Activated CD4-positive, alpha-beta T cell treated with anti-CD3 and anti-CD28 coated beads, Interleukin-10, Interleukin-2, amounts not matched to agents 100 ng/mL and 50 ng/mL, durations not matched to agents 16 hours and 8 hours (primary cell): ENCODE measurements at places on chromosomes 16 and 17.

DNA sequence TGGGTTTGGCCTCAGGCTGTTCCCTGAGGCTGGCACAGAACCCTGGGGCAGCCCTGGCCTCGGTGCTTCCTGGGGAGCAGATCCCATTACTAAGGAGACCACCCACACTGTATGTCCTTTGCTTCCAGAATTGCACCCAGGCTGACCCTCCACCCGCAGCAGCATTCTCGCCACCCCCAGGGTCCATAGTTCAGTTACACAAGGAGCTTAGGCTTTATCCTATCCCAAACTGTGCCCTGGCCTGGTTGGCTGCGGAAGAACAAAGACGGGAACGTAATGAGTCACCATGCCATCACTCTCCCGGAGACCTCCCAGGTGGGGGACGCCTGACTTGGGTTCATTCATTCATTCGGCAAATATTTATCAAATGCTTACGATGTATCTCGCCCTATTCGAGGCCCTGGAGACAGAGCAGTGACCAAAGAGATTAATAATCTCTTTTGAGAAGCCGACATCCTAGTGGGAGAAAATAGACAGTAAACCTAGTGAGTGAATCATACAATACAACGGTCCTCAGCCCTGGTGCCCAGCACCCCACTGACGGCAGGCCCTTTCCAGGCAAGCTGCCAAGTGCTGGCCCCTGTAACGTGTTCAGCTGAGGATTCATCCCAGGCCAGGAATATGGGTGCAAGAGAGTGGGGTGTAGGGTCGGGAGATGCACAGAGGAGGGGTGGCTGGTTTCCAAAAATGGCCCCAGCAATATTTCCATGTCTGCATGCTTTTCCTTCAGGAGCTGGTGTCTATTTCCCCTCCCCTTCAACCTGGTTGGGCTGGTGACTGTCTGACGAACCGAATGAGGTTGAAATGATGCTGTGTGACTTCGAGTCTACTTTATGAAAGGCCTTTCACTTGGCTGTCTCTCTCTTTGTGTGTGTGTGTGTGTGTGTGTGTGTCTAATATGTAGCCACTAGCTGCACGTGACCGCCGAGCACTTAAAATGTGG, 134.2 kb downstream of the MGAT5B start:
- no peak for DNase-seq

GRCh38 chr17:20280051-20280450, 187.3 kb downstream of the LGALS9B start:
- no peak for DNase-seq

DNA sequence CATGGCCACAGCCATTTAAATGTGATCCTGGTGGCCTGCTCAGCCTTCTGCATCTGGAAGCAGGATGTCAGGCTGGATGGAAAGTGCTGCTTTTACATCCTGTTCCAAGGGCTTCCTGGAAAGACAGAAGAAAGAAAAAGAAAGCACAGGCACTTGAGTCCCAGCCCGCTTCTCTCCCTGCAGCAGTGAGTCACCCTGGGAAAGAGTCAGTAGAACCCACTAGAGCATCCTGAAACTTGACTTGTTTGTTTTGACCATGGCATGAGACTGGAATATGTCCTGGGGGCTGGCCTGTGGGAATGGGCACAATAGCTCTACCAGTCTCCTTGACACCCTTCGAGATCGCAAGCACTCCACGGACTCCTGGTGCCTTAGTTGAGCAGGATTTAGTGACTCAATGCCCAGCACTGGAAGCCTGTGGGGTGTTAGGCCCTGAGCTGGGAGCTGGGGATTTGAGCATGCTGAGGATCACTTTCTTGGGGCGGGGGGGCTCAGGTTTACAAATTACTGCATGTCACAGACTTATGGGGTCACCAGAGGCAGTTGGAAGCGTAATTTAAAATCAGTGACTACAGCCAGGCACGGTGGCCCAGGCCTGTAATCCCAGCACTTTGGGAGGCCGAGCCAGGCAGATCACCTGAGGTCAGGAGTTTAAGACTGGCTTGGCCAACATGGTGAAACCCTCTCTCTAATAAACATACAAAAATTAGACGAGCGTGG, 22.1 kb upstream of the GNA13 start:
- DNase-seq, result no peak

DNA sequence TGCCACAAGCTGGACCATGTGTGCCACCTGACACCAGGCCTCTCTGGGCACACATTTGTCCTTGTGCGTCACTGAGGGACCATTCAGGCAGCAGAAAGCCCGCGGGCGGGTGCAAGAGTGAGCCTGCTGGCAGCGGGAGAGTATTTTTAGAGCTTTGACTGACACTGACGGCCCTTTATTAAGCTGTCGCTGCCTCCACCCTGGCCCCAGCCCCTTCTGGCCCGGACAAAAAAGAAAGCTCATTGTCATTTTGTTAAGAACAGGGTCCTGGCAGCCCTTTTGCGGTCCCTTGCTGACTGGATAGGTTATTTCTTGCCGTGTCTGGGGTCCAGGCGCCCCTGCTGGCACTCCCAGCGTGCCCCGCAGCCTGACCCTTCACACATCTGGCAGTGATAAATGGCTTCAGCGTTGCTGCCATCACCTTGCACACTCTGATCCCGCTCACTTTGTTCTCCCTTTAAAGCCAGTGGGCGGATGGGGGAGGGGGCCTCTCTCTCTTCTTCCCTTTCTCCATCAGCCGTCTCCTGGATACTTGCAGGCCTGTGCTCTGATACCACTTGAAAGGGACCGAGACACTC, 78.4 kb upstream of the NKD1 start:
- DNase-seq, result no peak

- DNase-seq, result no peak
These were observed 16.7 kb upstream of the TANGO6 start for GRCh38 chr16:68826652-68827051.

DNA sequence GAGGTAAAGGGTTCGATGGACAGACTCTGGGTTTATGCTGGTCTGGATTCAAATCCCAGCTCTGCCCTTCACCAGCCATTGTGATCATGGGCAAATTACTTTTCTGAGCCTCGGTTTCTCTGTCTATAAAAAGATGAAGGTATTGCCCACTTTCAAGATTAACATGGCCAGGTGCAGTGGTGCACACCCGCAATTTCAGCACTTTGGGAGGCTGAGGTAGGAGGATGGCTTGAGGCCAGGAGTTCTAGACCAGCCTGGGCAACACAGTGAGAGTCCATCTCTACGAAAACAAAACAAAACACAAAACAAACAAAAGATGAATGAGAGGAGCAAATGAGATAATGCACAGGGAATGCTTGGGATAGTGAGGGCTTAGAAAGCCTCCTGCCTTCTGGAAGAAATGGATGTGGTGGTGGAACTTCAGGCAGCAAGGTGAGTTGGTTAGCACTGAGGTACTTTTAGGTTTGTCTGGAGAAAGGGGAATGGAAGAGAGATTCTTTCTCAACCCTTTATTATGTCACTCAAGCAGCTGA, 8.5 kb downstream of the ADGRG3 start:
- DNase-seq, result no peak

DNA sequence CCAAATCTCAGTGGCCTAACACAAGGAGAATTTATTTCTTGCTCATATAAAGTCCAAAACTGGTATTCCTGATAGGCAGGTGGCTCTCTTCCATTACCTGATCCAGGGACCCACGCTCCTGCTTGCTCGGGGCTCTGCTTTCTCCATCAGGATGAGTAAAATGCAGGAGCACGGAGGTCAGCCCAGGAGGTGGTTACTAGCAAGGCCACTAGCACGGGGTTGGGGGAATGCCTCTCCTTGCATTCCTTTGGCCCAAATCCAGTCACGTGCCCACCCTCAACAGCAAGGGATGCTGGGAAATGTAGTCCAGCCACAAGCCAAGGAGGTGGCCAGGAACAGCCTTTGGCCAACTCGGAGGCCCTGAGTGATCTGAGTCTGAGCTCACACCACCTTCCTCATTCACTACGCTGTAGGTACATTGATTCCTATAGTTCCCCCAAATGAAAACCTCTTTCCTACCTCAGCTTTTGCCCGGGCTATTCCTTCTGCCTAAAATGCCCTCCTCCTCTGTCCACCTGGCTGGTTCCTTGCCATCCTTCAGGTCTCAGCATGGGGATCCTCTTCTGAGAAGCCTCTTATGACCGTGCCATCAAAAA, 38.3 kb upstream of the HAPSTR1 start:
- peak; percentile 53 for DNase-seq

DNA sequence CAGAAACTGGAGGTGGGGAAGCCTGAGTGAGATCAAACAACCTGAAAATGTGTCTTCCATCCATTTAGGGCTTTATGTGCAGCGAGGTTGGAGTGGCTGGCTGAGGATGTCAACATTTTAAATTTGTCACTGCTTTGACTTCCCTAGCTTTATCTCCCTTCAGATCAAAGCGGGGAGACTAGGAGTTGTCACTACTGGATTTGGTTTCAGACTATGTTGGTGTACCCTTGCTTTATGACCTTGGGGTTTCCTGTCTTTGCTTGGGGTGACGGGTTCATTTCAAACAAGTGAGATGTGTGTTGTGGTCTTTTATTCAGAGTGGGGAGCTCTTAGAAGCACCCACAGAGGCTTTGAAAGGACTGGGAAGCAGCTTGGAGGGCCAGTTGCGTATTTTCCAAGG, 25.6 kb downstream of the MSI2 start:
- peak; percentile 55 for DNase-seq

DNA sequence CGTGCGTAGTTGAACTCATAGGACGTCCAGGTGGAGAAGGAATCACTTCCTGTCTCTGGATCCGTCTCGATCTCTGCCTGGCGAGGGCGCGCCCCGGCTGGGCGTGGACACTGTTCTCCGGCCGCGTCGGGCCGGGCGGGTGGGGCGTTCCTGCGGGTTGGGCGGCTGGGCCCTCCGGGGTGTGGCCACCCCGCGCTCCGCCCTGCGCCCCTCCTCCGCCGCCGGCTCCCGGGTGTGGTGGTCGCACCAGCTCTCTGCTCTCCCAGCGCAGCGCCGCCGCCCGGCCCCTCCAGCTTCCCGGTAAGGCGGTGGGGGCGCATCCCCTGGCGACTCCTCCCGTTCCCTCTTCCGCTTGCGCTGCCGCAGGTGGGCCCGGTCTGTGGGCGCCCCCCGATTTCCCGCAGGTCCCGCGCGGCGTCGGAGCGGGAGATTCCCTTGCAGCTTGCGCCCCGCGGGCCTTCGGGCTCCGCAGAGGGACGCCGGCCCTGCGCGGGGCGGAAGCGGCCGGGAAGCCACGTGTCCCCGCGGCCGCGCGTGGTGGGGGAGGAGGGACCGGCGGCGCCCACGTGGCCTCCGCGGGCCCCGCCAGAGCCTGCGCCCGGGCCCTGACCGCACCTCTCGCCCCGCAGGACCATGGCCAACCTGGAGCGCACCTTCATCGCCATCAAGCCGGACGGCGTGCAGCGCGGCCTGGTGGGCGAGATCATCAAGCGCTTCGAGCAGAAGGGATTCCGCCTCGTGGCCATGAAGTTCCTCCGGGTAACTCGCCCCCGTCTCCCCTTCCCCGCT, at the start of gene NME2:
Gene NME2, plus strand, starts transcription at position 214 of the 789 bp plus-strand sequence. Its CDS starts 420 bp downstream, at position 634.
- DNase-seq, result peak; percentile 88

DNA sequence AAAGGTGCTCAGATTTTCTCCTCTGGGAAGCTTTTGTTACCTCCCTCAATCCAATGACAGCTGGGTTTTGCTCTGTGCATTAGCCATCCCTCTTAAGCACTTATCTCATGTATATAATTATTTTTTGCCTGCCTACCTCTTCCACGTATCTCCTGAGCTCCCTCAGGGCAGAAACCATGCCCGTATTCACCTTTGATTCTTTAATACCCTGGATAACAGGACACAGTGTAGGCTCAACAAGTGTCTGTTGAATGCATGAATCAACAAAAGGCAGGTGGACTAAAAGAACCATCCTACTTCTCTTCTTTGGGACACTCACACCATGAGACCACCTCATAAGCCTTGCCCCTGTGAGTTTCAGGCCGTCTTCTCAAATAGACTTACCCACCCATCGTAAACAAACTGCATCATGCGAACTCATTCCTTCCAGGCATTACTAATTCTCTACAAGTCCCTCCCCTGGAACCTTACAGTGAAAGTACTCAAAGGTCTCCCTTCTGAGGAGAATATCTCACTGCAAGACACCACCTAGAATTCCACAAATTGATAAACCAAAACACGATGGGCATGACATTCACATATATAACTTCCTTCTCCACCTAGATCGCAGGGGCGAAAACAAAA, 3.2 kb downstream of the ARHGAP17 start:
- no peak for DNase-seq

DNA sequence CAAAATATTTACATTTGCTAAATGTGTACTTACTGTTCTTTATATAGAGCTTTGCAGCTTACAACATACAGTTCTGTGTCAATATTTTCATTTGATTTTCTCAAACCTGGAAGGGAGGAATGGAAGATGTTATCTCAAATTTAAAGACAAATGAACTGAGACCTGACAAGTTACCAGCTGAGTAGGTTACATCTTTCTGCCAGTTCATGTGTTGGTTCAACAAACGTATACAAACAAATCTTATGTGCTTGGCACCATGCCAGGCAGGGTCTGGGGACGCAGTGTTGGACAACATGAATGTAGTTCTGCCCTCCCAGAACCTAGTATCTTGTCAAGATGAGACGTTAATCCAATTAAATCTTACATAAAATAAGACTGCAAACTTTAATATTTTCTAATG, 507.5 kb upstream of the HSBP1 start:
- DNase-seq, result no peak

- DNase-seq, result no peak
These were observed 390 bp downstream of the FOXL1 start for GRCh38 chr16:86578611-86579267.

- no peak for DNase-seq
These were observed 12.1 kb upstream of the CBFB start for GRCh38 chr16:67016681-67017420.

DNA sequence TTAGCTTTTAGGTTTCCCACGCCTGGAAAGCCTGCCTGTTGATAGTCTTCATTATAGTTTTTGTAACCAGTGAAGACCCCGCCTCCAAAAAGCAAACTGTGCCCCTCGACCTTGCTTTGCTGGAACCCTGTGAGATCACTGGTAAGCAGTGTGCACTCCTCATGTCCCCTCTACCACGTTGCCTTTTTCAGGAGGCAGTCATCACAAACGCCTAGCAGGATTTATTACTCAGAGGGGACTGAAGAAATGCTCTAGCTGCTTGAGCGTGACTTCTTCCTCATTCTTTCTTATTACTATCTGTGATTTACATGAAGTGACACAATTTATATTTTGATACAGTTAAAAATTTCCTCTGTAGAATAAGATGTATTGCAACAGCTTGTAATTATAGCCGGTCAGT, 6.5 kb upstream of the KRTAP3-1 start:
- DNase-seq, result no peak

DNA sequence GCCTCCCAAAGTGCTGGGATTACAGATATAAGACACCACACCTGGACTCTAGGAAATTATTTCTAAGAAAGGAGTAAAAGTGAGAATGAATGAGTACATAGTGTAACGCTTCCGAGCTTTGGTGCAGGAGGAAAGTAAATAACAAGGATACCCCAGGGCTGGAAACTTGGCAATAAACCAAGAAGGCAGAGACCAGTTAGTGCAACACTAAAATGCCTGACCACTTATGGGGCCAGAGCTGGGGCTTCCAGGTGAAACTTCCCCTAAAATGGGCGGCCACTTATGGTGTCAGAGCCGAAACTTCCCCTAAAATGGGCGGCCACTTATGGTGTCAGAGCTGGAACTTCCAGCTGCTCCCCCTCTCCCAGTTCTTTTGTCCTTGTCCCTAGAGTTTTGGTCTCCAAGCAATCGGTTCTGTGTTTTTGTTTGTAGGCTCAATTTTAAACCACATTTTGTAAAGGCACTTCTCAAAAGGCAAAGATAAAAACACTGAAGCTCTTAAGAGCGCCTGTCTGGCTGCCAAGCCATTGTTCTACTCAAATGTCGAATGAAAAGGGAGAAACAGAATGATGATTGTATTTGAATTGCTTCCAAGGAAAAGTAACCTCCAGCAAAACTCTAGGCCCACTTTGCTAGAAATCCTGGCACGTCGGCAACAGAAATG, 63.9 kb downstream of the NXN start:
- DNase-seq, result no peak

- DNase-seq, result no peak
These were observed 25.4 kb downstream of the MAP1LC3B start for GRCh38 chr16:87417528-87417910.

GRCh38 chr17:5055543-5055942, 20.3 kb upstream of the SLC52A1 start:
- DNase-seq, result no peak
